ENCODE measurements at places on chromosomes 2 and 18. TPM values are rescaled to one million over a fixed set of nuclear protein-coding genes. Genes with fewer than 3 reads are reported as not detected.

The GALR1 gene
- not detected for total RNA-seq

- DNase-seq: no peak
Observed at GRCh38 chr2:147847746-147848391, 3.0 kb downstream of the ACVR2A start.

GRCh38 chr2:17470855-17471641 is 47.2 kb downstream of the RAD51AP2 start:
- DNase-seq: no peak

The PIEZO2 gene
- 7.5 TPM for total RNA-seq

- DNase-seq: no peak
Observed at GRCh38 chr2:9408641-9409151, 14.6 kb downstream of the ITGB1BP1 start.

- DNase-seq: peak; percentile 85
Observed at GRCh38 chr2:102063941-102064678, 72.3 kb downstream of the IL1R2 start.

GRCh38 chr2:198045227-198045626 is 240.8 kb downstream of the PLCL1 start:
- DNase-seq: no peak

DNA sequence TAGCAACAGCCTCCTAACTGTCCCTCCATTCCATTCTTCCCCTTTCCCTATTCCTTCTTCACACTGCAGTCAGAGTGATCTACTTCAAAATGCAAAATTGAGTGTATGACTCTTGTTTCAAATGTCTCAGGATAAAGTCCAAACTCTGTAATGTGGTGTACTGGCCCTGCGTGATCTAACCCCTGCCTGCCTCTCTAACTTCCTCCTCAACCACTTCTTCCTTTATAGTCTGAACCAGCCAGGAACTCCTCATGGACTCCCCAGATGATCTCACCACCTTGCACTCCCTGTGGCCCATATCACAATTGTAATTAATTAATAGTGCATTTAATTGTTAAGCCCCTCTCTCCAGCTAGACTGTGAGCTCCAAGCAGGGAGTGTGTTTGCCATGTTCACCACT is 3.1 kb upstream of the B3GNT2 start:
- DNase-seq: no peak

DNA sequence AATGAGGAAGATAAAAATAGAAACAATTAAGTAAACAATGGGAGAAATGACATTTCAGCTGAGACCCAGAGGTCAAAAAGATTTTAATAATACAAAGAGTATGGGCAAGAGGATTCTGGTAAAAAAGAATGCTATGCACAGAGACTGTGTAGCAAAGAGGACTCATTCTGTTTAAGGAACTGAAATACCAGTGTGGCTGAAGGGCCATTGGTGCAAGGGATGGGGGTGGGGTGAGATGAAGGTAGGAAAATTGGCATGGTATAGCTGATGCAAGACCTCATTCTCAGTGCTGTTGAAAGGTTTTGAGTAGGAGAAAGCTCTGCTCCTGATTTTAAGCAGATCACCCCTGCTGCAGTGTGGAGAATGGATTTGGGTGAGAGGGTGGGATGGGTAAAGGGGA is 10.8 kb downstream of the GALNT1 start:
- no peak for DNase-seq

All from epithelial cell of proximal tubule (primary cell).